ENCODE measurements at places on chromosomes 2 and 18.

DNA sequence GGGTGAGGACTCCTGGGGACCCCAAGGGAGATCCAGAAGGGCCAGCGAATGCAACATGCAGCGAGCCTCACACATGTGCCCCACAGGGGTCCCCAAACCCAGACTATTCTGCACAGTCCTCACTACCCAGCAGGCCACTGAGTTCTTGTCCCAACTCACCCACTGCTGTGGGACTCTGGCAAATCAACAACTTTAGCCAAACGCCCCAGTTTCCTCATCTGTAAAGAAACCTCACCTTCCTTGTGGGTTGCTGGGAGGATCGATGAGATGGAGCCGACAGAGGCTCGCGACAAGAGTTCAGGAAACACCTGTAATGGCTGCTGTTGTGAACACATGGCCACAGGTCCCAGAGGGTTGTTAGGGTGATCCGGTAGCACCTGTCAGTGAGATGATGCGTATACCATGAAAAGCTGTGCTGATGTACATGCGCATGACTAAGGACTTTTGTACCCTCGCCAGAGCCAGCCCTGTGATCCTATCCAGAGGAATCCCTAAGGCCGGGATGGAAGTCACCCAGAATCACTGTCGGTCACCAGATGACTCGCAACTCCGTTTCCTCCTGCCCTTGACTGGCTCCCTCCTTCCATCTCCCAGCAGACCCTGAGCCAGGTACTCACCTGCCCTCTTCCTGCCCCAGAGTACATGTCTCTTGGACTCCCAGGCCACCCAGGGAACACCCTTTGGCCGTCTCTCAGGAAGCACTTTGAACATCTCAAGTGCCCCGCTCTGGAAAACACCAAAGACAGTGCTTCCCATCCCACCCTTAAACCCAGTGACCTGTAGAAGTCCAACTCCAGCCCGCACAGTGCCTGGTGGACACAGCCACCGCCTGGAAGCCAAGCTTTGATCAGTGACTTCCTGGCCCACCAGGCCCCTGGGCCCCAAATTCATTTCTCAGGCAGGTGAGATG lies 103.3 kb upstream of the ID2 start:
- no peak overlapping the region for H3K4me3 ChIP-seq
- no peaks in the 10 kb centered on the region for H3K36me3 ChIP-seq
- no peaks in the 10 kb centered on the region for H3K27me3 ChIP-seq
- H3K4me1 ChIP-seq: peaks cover 44% of the 10 kb centered on the region

DNA sequence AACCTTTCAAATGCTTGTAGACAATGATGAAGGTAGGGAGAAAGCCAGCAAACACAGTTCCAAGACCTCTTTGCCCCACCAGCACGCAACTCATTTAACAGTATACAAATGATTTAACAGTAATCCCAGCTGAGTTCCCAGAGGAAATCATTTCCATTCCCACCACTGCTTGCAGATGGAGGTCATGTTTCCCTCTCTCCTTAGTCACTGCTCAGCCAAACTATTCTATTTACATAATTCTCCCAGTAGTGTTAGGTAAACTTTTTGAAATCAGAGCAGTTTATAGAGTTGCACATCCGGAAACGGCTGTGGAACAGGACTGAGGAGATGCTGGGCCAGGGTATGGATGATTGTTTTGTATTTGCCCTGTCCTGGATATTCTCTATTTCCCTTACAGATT lies 328.5 kb downstream of the FIGN start:
- H3K36me3 ChIP-seq: no peaks in the 10 kb centered on the region
- H3K4me3 ChIP-seq: no peak overlapping the region
- H3K27ac ChIP-seq: no peak overlapping the region
- no peaks in the 10 kb centered on the region for H3K27me3 ChIP-seq
- no peak for DNase-seq

DNA sequence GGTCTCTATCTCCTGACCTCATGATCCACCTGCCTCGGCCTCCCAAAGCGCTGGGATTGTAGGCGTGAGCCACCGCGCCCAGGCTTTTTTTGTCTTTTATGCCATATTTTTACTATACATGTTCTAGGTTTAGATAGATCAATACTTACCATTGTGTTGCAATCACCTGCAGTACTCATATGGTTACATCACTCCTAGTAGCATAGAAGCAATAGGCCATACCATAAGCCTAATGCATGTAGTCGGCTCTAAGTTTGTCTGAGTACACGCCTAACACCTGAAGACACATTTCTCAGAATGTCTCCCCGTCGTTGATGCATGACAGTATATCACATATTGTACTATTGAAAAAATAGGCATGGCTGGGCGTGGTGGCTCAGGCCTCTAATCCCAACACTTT lies 27.1 kb upstream of the TGIF1 start:
- no peak for DNase-seq
- no peaks in the 10 kb centered on the region for H3K27me3 ChIP-seq
- no peaks in the 10 kb centered on the region for H3K4me1 ChIP-seq

DNA sequence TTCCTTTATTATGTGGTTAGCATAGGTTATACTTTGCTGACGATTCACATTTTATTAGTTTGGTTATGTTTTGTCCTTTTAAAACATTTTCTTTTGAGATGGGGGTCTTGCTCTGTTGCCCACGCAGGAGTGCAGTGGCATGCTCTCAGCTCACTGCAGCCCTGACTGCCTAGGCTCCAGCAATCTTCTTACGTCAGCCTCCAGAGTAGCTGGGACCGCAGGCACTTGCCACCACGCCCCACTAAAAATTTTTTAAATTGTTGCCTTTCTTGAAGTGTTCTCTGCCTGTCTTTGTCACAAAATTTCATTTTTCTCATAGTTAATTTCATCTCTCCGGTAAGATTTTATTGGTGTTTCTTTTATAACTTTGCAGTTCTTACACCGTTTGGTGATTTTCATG lies 18.9 kb downstream of the HRH4 start:
- no peaks in the 10 kb centered on the region for H3K27me3 ChIP-seq
- H3K4me1 ChIP-seq: no peaks in the 10 kb centered on the region
- no peak overlapping the region for H3K4me3 ChIP-seq
- no peaks in the 10 kb centered on the region for H3K36me3 ChIP-seq

GRCh38 chr18:21218862-21219261 lies 23.2 kb upstream of the GREB1L start:
- no peaks in the 10 kb centered on the region for H3K4me1 ChIP-seq
- H3K27me3 ChIP-seq: no peaks in the 10 kb centered on the region
- no peak overlapping the region for H3K4me3 ChIP-seq
- no peak overlapping the region for H3K27ac ChIP-seq

Data from body of pancreas (tissue), 4 donors.